ENCODE measurements at places on chromosomes 1 and 21.

GRCh38 chr1:181456551-181456950 lies 26.8 kb upstream of the CACNA1E start:
- no peak for DNase-seq

- DNase-seq = peak; percentile 40
These were observed 317.2 kb upstream of the NFIA start for GRCh38 chr1:60765204-60765603.

DNA sequence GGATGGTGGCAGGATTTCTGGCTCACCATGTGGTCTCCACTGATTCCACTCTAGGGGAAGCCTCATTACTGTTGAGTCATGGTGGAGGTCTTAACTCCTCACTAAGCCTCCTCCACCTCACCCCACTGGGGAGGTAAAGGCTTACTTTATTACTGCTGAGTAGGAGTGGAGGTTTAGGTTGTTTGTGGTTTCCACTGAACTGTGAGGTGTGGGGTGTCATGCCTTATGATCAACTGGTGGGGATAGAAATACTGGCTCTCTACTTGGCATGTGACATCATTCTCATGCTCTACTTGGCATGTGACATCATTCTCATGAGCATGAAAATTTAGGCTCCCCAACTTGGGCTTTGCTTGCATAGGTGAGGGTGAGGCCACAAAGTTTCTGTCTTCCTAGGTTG lies 35.6 kb downstream of the COL6A1 start:
- no peak for DNase-seq

DNA sequence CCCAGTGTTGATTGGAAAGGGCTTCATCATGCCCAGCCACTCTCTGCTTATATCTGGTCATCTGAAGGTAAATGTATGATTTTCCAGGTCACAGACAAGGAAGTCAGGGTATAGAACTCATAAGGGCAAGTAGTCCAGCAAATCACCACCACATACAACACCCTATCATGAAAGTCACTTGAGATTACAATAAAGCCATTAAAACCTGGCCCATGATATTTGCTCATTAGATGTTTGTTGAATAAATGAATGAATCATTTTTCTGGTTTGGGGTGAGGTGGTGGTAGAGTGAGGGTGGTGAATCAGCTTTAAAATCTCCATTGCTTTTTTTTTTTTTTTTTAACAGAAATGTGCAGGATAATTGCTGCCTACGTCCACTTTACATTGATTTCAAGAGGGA lies 91.9 kb downstream of the TGFB2 start:
- DNase-seq = no peak

DNA sequence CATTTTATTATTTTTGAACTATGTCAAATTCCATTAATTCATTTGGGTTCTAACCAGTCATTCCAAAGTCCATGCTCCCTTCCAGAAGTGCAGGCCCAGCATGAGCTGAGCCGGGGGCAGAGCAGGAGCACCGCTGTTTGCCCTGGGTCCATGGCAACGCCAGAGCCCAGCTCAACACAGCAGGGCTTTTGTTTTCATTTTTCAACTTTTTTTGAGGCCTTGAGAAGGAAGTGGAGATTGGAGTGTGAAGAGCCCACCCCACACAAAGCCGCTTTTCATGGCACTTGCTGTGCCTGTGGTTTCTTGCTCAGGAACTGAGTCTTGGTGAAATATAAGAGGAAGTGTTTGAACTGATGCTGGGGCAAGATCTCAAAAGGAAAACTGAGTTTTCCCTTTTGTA lies 13.2 kb upstream of the PRMT2 start:
- DNase-seq = peak; percentile 99

DNA sequence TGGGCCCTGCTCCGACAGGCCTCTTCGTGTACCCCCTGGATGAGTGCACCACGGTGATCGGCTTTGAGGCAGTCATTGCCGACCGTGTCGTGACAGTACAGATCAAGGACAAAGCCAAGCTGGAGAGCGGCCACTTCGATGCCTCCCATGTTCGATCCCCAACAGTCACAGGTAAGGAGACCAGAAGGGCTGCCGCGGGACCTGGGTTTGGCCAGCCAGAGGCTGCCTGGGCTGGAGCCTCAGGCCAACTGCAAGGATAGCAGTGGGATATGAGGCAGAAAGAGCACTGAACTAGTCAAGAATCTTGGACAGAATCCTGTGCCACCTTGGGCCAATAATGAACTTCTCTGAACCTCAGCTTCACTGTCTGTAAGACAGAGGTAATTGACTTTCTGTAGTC lies 22.1 kb downstream of the VWA5B1 start:
- no peak for DNase-seq

DNA sequence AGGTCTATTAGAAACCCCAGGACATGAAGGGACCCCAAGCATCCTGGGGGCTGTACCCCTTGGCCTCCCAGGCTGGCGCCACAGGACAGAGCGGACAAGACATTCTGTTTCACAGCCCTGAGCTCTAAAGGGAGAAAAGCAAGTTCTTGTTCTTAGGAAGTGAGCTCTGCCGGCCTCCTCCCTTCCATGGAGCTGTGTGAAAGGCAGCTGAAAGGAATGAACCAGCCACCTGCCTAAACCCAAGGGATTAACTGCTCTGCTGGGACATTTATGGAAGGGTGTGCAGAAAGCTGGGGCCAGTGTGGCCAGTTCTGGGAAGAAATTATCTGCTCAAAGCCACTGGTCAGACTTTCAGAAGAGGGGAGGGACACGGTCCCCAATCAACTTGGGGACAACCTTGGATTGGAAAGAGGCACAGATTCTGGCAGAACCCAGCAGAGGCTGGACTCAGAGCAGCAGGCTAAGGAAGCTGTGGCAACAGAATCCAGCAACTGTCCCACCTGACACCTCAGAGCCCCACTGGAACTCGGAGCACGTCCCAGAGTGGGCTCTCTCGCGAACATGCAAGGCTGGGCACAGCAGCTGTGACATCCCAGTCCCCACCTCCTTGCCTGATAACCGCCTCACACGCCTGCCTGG lies 2.1 kb downstream of the KLHL21 start:
- no peak for DNase-seq

GRCh38 chr1:160219062-160219929 lies 14.1 kb downstream of the PEA15 start:
- DNase-seq = peak; percentile 65

DNA sequence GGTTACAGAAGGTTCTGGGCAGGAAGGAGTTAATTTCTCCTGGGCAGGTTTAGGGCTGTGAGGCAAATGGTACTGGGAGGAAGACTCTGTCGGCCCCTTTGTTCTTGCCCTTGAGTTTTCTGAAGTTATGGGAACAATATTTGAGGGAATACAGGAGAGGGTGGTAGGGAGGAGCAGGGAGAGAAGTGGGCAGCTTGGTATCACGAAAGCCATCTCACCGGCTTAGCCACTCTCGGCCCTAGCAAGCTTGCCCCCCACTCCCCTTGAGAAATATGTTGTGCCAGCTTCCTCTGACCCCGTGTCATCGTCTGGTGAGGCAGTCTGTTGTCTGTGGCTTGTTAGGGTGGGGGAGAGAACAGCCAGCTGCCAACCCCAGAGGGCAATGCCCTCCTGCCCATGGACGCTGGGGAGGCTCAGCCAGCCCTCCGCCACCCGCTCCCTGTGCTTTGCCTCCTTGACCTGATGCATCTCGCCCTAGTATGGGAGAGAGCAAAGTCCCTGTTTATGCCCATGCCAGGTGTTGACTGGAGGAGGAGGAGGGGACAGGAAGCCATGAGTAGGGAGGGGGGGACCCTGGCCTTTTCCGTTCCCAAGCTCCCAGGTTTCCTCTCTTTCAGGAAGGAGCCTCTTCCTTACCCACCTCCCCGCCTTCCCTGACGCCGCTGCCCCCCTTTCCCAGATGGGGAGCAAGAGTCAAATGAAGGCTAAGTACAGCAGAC lies 1.2 kb downstream of the EFNA1 start:
- no peak for DNase-seq

DNA sequence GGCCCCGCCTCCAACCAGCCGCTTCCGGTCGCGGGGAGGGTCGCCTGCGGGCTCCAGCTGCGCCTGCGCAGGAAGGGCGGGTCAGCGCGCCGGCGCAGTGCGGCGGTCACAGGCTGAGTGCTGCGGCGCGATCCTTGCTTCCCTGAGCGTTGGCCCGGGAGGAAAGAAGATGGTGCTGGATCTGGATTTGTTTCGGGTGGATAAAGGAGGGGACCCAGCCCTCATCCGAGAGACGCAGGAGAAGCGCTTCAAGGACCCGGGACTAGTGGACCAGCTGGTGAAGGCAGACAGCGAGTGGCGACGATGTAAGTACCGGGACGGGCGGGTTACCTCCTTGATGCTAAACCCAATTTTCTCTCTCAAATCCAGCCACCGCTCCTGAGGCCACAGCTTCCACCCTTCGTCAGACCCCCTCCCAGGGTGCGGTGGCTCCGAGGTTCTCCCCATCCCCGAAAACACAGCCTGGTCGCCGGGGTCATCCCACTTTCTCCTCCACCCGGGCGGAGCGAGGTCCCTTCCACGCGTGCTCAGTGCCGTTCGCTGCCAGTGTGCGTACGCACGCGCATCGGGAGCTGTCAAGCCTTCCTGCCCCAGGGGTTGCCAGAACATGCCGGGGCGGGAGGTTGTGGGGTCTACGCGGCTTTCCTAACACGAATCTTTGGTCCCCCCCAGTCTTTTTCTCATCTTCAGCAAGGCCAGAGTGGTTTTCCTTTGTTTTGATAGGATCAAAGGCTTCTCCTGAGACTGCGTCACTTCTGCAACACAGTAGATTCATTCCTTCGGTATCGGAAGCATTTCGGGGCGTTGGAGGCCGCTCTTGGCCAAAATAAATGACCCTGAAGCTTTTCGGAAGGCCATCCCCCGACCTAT lies at the start of gene SARS1:
Gene SARS1 (plus strand): TSS at position 95 of the 870 bp plus-strand sequence. CDS start 75 bp downstream, at position 170.
- DNase-seq = peak; percentile 76

DNA sequence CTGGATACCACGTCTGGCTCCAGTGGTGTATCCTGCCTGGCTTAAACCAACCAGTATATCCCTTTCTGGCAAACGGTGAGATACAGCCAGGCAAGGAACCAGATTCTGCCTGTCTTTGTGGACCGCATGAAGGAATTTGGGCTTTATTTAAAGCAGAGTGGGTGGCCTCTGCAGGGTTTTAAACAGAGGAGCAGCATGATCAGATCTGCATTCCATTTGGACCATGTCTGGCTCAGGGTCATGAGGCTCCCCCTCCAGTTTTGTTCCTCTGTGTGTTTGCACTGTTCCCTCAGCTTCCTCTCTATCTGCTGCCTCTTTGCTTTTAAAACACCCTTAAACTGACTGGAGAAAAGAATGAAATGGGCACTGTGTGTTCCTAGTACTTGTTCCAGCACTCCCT lies 195.0 kb downstream of the GIPC2 start:
- DNase-seq = peak; percentile 11

- no peak for DNase-seq
These were observed 69.6 kb upstream of the COL24A1 start for GRCh38 chr1:86226204-86226603.

DNA sequence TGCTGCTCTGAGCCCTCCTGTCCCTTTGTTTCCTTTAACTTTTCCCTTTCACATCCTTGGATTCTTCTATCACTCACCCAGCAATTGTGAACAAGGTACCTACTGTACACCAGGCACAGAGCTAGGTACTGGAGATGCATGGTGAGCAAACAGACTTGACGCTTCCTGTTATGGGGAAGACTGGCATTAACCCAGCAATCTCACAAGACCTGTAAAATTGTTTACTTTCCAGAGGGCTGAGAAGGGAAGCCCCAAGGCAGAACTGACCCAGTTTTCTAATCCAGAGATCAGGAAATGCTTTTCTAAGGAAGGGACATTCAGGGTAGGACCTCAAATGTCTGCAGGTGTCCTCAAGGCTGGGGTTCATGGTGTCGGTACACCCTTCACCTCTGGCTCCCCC lies 171.6 kb upstream of the KAZN start:
- DNase-seq = no peak

- DNase-seq = peak; percentile 41
These were observed 130.6 kb downstream of the EDEM3 start for GRCh38 chr1:184624051-184624450.

GRCh38 chr1:43636006-43636641 lies 13.8 kb upstream of the KDM4A start:
- DNase-seq = no peak

GRCh38 chr1:216896146-216896545 lies 172.9 kb upstream of the ESRRG start:
- no peak for DNase-seq

GRCh38 chr1:91527266-91527765 lies 26.7 kb downstream of the CDC7 start:
- no peak for DNase-seq

GRCh38 chr1:216836316-216836715 lies 113.1 kb upstream of the ESRRG start:
- DNase-seq = no peak

- DNase-seq = peak; percentile 42
These were observed 23.6 kb downstream of the OPTC start for GRCh38 chr1:203517426-203518110.

- no peak for DNase-seq
These were observed 114.6 kb downstream of the KAZN start for GRCh38 chr1:14713077-14713476.

- no peak for DNase-seq
These were observed 23.5 kb downstream of the SLC19A1 start for GRCh38 chr21:45518742-45519141.

DNA sequence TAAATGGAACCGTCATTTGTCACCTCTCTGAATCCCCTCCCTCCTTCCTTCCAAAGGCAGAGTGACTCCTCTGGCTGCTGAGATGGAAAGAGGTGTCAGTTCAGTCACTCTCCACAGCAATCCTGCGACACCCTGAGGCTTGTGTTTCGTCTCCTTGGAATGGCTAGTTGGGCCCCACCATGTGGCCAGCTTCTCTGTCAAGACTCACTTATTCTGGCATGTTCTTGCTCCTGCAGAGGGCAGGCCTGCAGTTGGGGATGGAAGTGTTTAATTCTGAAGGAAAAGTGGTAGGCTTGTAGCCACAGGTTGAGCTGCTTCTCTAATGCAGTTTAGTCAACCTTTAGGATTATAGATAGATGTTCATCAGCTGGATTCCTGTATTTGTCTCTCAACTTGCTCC lies 149.6 kb downstream of the LMO4 start:
- DNase-seq = no peak

DNA sequence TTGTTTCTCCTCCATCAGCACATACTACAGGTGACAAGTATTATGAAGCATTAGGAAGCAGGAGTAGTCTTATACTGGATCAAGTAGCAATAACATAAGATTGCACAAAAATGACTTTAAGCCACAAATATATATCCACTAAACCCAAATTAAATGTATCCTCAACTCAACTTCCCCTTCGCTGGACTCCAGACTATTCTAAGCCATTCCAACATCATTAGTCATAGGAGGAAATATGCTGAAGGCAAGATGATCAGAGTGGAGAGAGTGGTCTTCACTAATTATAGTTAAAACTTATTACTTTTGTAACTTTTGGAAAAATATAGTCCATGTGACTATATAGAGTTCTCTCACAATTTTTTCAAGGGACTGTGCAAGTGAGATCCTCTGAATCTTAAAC lies 390.7 kb upstream of the ZP4 start:
- no peak for DNase-seq

- no peak for DNase-seq
These were observed 396.7 kb upstream of the C1orf87 start for GRCh38 chr1:60470246-60470645.

- no peak for DNase-seq
These were observed 12.6 kb upstream of the SAMD11 start for GRCh38 chr1:910881-911721.

DNA sequence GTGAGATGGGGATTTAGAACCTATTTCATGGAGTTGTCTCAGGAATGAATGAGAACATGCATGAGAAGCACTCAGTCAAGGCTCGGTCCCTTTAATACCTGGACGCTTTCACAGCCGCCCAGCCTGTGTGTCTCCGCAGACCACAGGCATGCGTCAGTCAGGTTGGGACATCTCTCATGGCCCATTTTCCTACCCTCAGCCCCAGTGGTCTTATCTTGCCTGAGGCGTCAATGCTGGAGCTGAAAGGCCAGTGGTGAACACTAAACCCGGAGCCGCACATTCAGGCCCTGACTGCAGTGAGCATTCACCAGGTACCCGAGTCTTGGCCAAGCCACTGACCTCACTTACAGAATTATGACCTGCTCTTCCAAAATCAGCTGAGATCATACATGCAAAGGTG lies 263.2 kb upstream of the RAB4A start:
- no peak for DNase-seq

Measured in foreskin melanocyte (primary cell).